ENCODE measurements at places on chromosomes 7 and 10. TPM values are rescaled to one million over a fixed set of nuclear protein-coding genes. Genes with fewer than 3 reads are reported as not detected.

The LIPF gene
- total RNA-seq = not detected

The EVX1 gene
- not detected for total RNA-seq

The ING3 gene
- 13.1 TPM for total RNA-seq

The TNS3 gene
- total RNA-seq = 52.6 TPM

The BICC1 gene
- total RNA-seq = 64.7 TPM

The SUMF2 gene
- total RNA-seq = 199 TPM

The NRG3 gene
- not detected for total RNA-seq

The CALY gene
- not detected for total RNA-seq

Measured in fibroblast of lung (primary cell).